T-cell (primary cell): ENCODE measurements at places on chromosomes 16 and 17.

- H3K4me3 ChIP-seq, result no peak overlapping the region
- no peak overlapping the region for H3K27ac ChIP-seq
- DNase-seq, result no peak
- H3K27me3 ChIP-seq, result no peaks in the 10 kb centered on the region
Measured at GRCh38 chr16:12611916-12612597, 191.6 kb downstream of the CPPED1 start.

DNA sequence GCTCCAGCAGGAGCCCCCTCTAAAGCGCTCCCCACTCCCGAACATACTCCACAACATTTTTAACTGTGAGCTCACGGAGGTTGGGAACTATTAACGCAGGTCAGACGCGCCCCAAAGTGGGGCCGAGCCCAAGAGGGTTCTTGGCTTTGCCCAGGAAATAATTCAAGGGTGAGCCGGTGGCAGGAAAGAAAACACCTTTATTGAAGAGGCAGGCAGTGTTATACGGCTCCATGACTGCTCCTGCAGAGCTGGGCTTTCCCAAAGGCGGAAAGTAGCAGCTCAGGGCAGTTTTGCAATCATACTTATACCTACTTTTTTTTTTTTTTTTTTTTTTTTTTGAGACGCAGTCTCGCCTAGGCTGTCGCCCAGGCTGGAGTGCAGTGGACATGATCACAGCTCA lies 6.2 kb downstream of the ADCY9 start:
- no peak overlapping the region for H3K27ac ChIP-seq
- no peaks in the 10 kb centered on the region for H3K4me1 ChIP-seq
- no peak for DNase-seq
- no peak overlapping the region for H3K4me3 ChIP-seq
- no peaks in the 10 kb centered on the region for H3K27me3 ChIP-seq

- peaks cover under 1% of the 10 kb centered on the region for H3K4me1 ChIP-seq
- no peak for DNase-seq
- H3K36me3 ChIP-seq, result peaks cover 8% of the 10 kb centered on the region
- H3K27ac ChIP-seq, result no peak overlapping the region
Measured at GRCh38 chr16:24966634-24967033, 48.5 kb downstream of the ARHGAP17 start.

- no peaks in the 10 kb centered on the region for H3K27me3 ChIP-seq
- peaks cover 11% of the 10 kb centered on the region for H3K36me3 ChIP-seq
- H3K4me3 ChIP-seq, result no peak overlapping the region
- H3K4me1 ChIP-seq, result no peaks in the 10 kb centered on the region
- no peak overlapping the region for H3K27ac ChIP-seq
Measured at GRCh38 chr17:59121901-59122480, 15.3 kb upstream of the TRIM37 start.

DNA sequence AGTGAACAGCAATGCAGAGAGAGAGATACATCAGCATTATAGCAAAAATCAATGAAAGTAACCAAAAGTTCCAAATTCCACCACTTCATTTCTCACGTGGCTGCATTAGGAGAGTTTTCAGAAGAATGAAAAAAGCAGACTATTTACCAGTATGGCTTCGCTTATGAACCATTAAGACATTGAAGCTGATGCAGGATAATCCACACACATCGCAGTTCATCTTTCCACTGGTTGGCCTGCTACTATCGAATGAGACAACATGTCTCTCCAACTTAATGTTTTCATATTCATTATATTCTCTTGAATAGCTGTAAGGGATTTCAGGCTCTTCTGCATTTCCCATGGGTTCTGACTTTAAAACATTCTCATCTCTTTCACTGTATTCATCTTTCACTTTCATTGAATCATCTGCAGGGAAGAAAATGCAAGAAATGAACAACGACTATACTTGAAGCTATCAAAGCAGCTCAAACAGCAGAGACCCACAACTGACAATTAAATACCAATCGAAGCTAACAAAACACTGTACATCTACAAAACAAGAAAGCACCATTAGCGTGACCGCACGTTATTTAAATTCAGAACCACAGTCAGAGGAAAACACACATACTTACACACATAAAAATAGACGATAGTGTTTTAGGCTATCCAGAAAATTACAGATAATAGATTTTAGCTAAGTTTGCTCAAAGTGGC lies 54.9 kb downstream of the GRB7 start:
- no peaks in the 10 kb centered on the region for H3K27me3 ChIP-seq
- no peak overlapping the region for H3K4me3 ChIP-seq
- H3K36me3 ChIP-seq, result peaks cover 25% of the 10 kb centered on the region
- H3K4me1 ChIP-seq, result peaks cover 51% of the 10 kb centered on the region
- H3K27ac ChIP-seq, result peak overlapping the region; percentile 70
- DNase-seq, result no peak

GRCh38 chr16:868846-869822 lies 68.6 kb upstream of the GNG13 start:
- no peaks in the 10 kb centered on the region for H3K27me3 ChIP-seq
- H3K27ac ChIP-seq, result no peak overlapping the region
- DNase-seq, result no peak

- DNase-seq, result no peak
- no peak overlapping the region for H3K4me3 ChIP-seq
- peaks cover 8% of the 10 kb centered on the region for H3K4me1 ChIP-seq
- peaks cover 61% of the 10 kb centered on the region for H3K36me3 ChIP-seq
- no peak overlapping the region for H3K27ac ChIP-seq
Measured at GRCh38 chr16:69381231-69381630, 4.6 kb downstream of the TERF2 start.

- H3K27me3 ChIP-seq, result no peaks in the 10 kb centered on the region
- DNase-seq, result no peak
Measured at GRCh38 chr17:12691173-12691572, 25.5 kb downstream of the MYOCD start.

DNA sequence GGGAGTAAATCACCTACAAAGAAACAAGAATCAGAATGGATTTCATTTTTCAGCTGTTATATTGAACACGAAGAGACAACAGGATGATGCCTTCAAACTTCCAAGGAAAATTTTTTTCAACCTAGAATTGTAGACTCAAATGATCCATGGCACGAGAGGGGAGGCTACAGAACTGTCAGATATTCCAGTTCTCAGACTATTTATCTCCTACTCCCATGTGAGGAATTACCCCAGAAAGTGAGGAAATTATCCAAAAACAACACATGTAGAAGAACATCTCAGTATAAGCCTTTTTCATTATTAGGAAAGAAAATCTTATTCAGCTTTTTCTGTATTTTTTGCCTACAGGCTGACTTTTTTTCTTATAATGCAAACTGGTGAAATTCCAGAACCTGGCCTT lies 5.5 kb upstream of the ASGR2 start:
- no peaks in the 10 kb centered on the region for H3K36me3 ChIP-seq
- no peak overlapping the region for H3K4me3 ChIP-seq
- peaks cover 33% of the 10 kb centered on the region for H3K27me3 ChIP-seq
- H3K4me1 ChIP-seq, result no peaks in the 10 kb centered on the region

- H3K27ac ChIP-seq, result no peak overlapping the region
- H3K4me3 ChIP-seq, result no peak overlapping the region
- no peak for DNase-seq
- H3K36me3 ChIP-seq, result no peaks in the 10 kb centered on the region
- H3K27me3 ChIP-seq, result peaks cover 3% of the 10 kb centered on the region
Measured at GRCh38 chr17:62637809-62638208, 10.3 kb downstream of the MRC2 start.
